ENCODE measurements at places on chromosomes 6 and 20.

DNA sequence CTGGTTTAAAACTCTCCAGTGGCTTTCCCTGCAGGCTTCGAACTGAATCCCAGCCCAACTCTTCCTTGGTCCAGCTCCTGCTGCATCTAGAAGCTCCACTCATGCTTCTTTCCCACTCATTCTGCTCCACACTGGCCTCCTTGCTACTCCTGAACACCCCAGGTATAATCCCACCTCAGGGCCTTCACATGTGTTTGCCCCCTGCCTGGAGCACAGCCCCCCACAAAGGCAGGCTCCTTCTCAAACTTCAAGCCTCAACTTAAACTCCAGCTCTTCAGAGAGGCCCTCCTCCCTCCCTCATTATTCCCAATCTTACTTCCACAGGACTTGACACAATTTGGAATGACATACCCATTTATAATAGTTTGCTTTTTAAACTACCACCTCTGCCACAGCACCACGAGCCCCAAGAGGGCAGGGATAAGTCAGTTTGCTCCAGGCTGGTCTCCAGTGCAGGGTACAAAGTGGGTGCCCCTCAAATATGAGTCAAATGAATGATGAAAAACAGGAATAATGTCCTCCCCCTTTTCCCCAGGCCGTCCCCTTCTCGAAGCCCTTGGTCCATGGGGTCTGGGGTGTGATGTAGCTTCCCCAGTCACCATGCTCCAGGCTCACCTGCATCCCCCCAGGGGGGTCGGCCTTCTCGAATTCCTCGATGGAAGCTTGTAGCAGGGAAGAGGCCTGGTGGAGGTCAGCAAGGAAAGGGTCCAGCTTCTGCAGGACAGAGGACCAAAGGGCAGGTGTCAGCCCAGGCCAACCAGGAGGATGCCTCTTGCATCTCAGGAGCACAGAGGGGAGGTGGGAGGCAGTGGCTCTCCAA is 37.4 kb downstream of the KIAA1755 start:
- DNase-seq: no peak

GRCh38 chr20:41468994-41469600 is 102.5 kb upstream of the EMILIN3 start:
- no peak for DNase-seq

DNA sequence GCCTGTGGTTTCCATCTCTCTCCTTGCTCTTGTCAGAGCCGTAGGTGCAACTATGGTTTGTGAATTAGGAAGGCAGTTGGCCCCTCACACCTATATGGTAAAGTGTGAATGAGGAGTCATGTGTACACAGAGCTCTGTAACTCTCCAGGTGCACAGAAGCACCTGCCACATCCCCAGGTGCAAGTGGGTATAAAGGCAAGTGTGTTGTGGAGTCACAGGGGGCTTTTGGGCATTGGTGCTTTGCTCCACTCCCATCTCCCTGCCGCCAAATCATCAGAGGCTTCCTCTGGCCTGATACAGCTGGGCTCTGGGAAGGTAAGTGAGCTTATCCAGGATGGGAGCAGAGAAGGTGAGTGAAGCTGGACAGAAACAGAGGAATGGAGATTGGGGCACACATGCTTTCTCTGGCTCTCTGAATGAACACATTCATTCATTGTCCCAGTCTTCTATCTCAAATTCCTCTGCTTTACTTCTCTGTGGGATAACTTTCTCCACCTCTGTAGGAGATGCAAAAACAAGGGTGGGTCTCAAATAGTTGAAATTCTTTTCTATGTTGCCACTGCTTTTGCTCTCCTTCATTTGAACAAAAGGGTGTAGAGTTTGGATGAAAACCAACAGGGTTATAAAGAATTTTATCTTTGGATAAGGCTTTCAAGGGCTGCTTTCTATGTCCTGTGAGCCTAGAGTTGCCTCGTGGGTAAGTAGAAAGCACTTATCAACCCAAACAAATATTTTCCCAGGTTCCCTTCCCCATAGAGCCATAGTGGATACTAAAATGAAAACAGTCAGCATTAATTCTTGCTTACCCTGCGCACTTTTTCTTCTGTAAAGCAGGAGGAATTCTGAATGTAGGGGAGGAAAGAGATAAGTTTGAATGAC is 45.0 kb upstream of the RIPOR2 start:
- DNase-seq: no peak

DNA sequence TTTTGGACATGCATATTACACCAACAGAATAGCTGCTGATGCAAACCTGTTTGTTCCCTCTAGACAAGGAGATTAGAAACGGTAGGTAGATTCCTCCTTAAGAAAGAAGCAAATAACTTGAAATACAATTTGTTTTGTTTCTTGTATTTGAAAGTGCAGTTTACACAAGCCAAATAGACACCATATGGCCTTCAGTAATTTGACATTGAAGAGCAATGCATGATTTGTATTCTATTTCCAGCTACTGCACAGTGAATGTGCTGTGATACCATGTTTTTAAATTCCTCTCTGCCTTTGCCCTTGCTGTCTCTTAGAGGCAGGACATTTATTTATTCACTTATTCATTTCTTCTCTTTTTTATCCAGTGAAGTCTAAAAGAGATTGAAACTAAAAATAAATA is 31.9 kb upstream of the ANKEF1 start:
- DNase-seq: no peak

GRCh38 chr6:13101985-13102384 is 226.4 kb downstream of the TBC1D7 start:
- DNase-seq: no peak
